ENCODE measurements at places on chromosomes 2 and 18.

DNA sequence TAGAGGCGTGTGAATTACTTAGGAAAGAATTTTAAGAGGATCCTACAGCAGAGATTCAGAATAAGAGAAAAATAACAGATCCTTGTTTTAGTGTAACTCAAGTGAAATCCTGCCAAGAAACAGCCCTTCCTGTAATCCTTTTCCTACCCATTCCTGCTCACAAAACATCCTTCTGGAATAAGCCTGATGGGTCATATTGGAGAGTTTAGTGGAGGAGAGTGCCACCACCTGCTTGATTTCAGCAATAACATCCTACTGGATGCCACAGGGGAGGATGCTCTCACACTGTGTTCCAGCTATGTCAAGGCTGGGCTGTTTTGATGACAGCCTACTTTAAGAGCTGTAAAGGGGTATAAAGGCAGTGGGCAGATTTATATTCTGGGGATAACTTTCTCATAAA, 54.8 kb upstream of the CCDC178 start:
- no peak for DNase-seq

DNA sequence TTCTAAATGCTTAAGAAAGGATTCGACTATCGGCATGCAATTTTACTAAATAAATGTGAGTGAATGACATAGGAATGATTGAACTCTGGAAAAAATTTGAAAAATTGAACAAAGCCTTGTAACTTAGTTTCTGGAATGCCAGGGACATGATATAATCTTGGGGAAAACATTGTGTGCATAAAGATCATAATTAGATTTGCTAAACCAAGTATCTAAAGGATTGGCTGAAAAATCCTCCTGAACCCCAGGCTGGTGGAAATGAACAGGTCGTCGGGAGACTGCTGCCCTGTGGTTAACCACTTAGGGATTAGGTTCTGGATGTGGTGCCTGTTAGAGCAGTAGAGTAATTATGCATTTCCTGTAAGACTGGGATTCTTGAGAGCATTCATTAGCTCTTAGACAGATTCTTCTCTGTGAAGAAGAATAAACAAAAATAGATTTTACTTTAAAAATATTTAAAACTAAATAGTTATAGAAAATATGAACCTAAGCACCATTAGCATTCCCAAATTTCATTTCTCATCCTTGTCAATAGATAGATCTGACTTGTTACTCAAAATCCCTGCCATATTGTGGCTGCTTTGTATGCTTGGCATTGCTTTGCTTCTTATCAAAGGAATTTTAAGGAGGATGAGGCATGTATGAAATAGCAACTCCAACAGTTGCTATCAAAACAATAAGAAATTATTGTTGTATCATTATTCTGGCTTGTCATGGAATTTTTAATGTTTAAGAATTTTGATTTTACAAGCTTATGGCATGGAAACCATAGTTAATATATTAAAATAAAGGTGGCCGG, 55.9 kb downstream of the LYPD6B start:
- no peak for DNase-seq

GRCh38 chr2:215983581-215984351, 29.6 kb downstream of the MREG start:
- no peak for DNase-seq

- no peak for DNase-seq
Observed at GRCh38 chr2:68031542-68032160, 31.2 kb downstream of the C1D start.

- no peak for DNase-seq
Observed at GRCh38 chr18:2396162-2396505, 175.2 kb downstream of the METTL4 start.

GRCh38 chr2:59654710-59655109, 898.7 kb downstream of the BCL11A start:
- no peak for DNase-seq

DNA sequence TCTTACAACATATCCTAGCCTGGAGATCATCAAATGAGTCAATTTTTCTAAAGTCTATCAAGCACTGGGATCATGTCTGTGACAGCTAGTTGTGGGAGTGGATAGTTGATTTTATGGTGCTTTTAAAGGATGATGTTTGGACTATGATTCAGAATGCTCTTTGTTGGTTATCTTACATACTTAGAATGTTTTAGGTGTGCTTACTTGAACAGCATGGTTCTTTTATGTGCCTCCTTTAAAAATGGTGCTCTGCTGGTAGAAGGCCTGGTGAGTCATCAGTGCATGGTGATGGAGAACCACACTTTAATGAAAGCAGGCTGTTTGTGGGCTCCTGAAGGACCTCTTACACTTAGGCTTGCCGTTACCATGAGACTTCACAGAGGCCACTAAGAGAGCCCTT, 682.7 kb upstream of the FANCL start:
- no peak for DNase-seq

GRCh38 chr2:157760949-157761348, 115.2 kb downstream of the ACVR1 start:
- DNase-seq = no peak

GRCh38 chr2:25160376-25160775, 8.0 kb downstream of the POMC start:
- DNase-seq = no peak

DNA sequence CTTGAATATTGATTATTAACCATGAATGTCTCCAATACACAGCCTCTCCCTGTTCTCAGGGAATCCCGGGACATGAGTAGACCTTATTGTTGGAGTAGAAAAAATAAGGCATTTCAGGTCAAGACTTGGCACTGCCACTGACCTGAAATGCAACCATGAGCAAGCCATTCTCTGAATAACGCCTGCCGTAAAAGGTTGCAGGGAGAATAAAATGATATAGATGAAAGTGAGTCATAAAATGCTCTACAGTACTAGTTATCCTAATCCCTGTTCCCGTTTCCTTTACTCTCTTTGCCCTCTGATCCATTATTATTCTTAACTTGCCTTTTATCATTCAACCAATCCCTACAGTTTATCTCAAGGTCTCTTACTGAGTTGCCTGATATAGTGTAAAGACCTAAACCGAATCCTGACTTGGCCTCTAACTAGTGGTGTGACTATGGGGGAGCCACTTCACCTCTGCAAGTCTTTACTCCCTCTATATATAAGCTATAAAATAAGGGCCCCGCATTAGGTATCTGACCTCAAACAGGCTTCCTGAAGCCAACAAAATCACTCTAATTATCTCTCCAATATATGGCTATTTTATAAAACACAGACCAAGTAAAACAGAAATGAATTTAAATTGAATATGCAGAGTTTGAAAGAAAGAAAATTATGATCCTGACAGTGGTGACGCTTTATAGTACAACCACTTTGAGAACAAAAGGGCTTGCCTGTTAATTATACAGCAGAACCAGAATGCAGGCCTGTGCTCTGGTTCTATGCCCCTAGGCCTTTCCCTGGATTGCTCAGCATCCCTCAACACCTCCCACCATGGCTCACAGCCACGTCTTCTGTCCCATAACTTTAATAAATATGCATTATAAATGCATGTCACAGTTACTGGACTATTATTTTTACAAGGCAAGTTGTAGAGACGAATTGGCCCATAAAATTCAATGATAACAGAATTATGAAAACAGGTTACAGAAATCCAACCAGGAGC, 183.1 kb downstream of the STK39 start:
- DNase-seq = no peak

- DNase-seq = no peak
Observed at GRCh38 chr2:218010140-218010983, 7.6 kb upstream of the TNS1 start.

GRCh38 chr18:47215554-47216138, 35.8 kb downstream of the SKOR2 start:
- no peak for DNase-seq

All from activated T-cell treated with anti-CD3 and anti-CD28 coated beads for 24 hours (primary cell).